ENCODE measurements at places on chromosomes 16 and 17.

DNA sequence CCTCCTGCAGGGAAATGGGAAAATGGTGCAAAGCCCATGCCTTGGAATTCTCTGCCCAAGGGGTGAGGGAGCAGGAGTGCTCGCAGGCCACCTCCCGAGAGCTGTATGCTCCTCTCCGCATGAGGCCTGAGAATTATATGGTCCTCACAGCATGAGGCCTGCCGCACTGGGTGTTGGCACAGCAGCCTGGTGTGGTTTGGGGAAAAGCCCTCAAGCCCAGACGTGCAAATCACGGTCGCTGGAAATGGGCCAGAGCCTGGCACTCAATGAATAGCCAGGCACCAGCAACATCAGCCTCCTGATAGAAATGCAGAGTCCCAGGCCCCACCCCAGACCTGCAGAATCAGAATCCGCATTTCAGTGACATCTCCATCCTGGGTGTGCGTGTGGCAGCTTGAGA, 156.4 kb upstream of the FOXF1 start:
- DNase-seq = no peak

GRCh38 chr17:75400326-75400939, 5.0 kb downstream of the GRB2 start:
- DNase-seq = no peak

DNA sequence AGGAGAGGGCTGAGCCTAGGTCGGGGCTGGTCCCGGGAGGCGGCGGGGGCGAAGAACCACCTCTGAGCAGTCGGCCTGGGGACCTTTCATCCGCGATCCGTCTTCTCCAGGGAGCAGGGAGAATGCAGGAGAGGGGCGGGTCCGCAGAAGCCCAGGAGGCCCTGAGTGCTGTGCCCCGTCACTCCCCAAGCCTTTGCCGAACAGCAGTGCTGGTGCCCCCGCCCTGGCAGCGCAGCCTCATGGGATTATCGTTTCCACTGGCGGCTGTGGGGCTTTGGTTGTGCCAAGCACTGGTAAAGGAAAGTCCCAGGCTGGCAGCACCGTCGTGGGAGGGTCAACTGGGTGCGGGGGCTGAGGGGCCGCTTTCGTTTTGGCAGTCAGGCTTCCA, 631 bp downstream of the TBL3 start:
- no peak for DNase-seq

DNA sequence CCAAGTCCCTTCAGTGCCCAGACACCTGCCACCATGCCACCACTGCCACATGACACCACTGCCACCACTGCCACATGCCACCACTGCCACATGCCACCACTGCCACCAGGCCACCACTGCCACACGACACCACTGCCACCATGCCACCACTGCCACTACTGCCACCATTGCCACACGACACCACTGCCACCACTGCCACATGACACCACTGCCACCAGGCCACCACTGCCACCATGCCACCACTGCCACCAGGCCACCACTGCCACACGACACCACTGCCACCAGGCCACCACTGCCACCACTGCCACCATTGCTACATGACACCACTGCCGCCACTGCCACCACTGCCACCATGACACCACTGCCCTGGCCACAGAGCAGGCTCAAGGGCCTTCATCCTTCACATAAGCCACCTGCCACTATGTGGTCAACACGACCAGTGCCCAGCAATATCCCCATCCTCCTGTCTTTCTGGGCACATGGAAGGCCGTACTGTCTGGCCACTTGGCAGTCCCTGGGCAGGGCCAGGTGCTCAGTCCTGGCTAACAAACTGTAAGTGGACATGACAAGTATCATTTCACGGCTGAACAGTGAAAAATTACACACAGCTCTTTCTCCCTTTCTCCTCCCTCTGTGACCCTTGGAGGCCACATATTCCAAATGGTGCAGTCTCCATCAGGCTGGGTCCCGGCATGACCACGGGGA, 33.1 kb downstream of the ABR start:
- no peak for DNase-seq

- DNase-seq = no peak
These were observed 1.0 kb downstream of the VEZF1 start for GRCh38 chr17:57986841-57987580.

Data from stimulated activated CD4-positive, alpha-beta T cell treated with anti-CD3 and anti-CD28 coated beads, TNF-alpha, amount 100 ng/mL, for 48 hours (primary cell).